Activated effector memory CD4-positive, alpha-beta T cell treated with Interleukin-2 at 50 U/mL for 16 hours (primary cell): ENCODE measurements at places on chromosomes 16 and 17.

DNA sequence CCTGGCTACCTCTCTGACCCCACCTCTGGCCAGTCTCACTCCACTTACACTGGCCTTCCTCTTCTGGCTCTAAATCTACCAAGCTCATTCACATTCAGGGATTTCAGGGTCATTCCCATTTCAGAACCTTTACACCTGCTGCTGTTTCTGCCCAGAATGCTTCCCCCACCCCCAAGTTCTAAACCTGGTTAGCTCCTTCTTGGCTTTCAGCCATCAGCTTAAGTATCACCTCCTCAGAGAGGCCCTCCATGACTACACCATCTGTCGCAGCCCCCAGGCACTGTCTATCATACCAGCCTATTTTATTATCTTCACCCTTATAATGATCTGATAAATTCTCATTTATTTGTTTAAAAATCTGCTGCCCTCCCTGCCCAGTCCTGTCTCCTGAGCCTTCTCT lies 23.3 kb upstream of the NGFR start:
- DNase-seq, result no peak

GRCh38 chr16:79264237-79265109 lies 336.1 kb downstream of the MAF start:
- DNase-seq, result no peak

DNA sequence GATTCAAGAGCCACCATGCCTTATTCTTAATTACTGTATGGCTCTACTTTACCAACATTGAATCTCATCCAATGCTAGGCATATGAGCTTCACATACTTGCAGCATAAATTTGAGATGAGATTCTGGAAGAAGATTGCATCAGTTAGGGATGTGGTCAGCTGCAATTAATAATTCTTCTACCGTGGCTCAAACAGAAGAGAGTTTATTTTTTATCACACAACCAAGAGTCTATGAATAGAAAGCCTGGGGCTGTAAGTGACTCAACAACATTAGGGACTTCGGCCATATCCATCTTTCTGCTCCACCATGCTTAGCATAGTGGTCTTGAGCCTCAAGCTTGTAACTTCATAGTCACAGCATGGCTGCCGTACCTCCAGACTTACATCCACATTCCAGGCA lies 179.4 kb upstream of the IRX6 start:
- no peak for DNase-seq

DNA sequence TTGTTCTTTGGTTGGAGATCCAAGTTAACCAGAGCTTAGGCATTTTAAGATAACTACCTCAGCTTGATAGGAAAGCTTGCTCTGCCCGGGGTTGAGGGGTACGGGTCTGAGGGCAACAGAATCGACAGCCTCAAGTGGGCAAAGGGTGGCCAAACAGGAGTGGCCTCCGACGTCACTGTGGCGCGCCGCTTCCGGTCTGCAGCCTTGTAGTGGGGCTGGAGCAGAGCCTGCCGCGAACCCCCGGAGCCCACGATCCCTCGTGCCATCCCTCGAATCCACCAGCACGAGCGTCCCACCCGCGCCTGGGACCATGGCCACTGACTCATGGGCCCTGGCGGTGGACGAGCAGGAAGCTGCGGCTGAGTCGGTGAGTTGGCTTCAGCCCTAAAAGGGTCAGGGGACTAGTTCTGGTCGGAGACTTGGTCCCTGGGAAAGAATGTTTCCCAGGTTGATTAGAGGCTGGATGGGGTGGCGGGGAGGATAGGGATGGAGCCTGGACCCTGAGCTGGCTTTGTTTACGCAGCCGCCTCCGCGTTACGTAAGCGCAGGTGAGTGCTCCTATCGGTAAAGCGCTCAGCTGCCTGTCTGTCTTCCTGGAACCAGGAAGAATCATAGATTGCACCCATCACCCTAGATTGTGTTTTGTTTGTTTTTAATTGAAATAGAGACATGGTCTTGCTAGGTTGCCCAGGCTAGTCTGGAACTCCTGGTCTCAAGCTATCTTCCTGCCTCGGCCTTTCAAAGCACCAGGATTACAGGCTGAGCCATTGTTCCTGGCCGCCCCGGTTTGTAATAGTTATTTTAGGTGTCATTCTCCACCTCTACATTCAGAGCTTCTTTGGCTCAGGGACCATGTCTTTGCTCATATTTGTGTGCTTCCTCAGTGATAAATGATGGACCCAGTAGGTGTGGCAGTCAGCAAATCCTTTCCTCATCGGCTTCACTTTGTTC lies at the start of gene DDX19B:
Gene DDX19B, plus strand, starts transcription at position 199 of the 951 bp plus-strand sequence. Its CDS starts 112 bp downstream, at position 311.
- peak; percentile 43 for DNase-seq

GRCh38 chr17:63523253-63523855 lies at the start of gene KCNH6:
KCNH6 (plus strand) TSS chr17:63523358; CDS start chr17:63523414, 56 bp downstream.
- DNase-seq, result no peak

DNA sequence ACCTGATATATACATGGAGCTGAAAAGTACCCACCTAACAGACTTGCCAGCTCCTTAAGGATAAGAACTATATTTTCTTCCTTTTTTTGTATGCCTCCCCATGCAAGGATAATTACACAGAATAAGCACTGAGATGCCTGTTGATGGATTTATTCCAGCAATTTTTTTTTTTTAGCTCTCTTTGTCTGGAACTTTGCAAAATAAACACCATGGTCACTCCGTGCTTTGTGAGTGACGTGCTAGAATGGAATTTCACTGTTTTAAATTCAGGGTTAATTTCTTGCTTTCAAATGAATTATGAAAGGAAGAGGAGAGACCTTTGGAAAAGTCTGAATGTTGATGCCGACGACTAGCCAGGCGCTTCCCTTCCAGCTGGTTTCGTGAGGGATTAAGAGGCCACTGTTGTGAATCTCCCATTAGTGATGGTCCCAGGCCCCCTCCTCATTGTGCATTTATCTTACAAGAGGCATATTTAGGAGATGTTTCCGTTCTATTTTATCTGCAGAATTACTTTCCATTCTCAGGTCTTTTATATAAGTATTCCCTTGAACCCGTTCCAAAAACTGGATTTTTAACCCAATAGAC lies 529.1 kb downstream of the WWOX start:
- no peak for DNase-seq

DNA sequence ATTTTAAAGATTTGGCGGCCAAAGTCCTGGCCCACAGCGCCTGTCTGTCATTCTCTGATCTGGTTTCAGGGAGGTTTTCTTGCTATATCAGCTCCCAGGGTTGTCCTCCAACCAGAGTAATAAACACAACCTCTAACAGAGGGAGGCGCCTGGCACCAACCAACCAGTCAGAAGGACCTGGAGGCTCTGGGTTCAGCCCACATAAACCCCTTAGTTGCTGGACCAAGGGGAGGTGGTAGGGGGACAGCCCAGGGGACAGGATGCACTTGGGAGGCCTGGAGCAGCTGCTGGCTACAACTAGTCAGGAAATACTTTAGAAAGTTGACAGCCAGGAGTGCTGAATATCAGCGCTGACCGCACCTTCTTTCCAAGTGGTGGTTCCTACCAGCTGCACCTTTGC lies 41.7 kb upstream of the CDRT4 start:
- DNase-seq, result no peak

GRCh38 chr16:28067604-28068379 lies 4.3 kb upstream of the GSG1L start:
- no peak for DNase-seq

GRCh38 chr16:63241497-63242028 lies 1205.3 kb upstream of the CDH8 start:
- no peak for DNase-seq

- DNase-seq, result no peak
Measured at GRCh38 chr17:60920107-60920506, 242.5 kb downstream of the BCAS3 start.

DNA sequence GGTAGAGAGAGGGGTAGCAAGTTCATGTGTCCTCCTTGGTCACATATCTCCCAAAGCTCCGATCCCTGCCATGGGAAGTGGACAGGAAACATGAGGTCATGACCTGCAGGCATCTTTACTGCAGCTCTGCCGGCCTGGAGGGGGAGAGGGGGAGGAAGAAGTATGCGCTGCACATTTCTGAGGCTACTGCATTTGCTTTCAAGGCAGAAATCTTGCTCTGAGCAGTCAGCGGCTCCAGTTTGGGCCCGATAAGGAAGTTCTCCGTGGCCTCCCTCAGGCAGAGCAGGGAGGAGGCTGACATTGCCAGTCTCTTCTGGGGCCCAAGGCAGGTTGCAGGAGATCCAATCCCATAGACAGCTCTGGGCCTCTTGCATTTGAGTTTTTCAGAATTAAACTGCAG lies 1.5 kb upstream of the NHERF1 start:
- DNase-seq, result no peak

DNA sequence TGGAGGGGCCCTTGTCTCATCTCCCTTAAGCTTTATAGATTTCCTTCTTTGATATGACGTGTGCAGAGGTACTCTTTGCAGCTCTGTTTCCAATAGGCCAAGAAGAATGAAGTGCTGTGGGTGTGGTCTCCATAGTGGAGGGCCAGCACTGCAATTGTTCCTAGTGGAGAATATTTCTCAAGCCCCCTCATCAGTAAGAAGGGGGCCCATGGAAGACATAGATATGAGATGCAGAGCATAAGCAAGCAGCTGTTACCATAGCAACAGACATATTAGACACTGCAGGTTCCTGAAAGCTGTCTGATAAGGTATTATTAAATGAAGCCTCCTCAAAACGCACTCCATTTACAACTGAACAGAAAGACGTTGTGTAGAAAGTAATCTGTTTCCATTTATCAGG lies 240.7 kb downstream of the ZFHX3 start:
- DNase-seq, result no peak

DNA sequence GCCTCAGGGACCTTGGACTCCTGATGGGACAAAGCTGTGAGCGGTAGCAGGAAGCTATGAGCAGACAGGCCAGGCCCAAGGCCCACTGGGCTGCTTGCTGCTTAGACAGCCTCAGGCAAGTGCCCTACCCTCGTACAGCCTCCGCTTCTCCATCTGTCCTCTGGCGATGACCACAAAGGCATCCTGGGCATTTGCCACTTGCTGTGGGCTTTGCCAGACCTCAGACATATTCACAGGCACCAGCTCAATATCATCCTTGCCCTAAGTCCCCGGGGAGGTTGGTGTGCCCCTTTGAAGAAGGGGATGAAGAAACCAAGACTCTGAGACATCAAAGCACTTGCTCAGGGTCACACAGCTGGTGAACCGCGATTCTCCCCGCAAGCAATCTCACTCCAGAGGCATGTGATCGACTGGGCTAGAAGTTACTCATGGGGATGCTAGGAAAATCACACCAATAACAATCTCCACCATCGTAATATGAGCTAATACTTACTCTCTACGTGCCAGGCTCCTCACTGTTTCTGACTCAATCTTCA lies 21.7 kb downstream of the PPL start:
- DNase-seq, result no peak

- DNase-seq, result no peak
Measured at GRCh38 chr17:28033972-28034714, 8.3 kb upstream of the NLK start.

GRCh38 chr16:72908362-72909167 lies 139.4 kb downstream of the ZFHX3 start:
- no peak for DNase-seq

GRCh38 chr16:86572041-86572521 lies 5.5 kb downstream of the FOXC2 start:
- DNase-seq, result no peak

DNA sequence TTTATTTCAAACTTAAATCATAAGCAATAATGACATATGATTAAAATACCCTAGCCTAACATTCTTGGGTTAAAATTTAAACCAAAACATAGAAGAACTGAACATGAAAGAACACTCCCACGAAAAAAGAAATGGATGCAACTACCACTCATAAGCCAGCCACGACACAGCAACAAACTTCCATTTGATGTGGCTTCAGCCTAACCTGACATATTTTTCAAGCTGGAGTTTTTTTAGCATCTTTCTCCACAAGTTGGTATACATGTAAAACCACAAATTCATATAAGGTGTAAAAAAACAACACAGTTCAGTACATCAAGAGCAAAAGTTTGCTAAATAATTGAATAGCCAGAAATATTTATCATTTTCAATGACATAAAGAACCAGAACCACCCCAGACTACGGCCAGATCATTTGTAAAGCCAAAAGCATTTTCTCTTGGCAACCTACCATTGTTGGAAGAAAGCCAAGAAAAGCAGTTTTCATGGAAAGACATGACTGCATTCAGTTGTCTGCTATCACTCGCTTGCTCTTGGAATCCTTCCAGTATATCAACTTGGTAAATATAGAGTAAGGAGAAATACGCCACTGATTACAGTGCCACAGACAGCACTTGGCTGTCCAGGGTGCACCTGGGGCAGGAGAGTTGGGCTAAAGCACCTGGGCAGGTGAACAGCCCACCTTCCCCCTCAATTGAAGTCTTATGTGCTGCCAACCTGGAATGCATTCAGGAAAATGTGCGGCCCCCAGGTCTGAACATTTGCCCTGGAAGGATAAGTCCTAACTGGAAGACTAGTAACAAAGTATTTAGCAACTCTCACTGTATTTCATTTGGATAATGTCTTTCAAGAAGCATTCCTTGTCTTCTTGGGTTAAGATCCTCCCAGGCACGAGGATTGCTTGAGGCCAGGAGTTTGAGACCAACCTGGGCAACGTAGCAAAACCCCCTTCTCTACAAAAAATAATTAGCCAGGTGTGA lies 60.5 kb downstream of the CREBBP start:
- no peak for DNase-seq

- no peak for DNase-seq
Measured at GRCh38 chr17:42329025-42329976, 41.0 kb downstream of the STAT5A start.

- DNase-seq, result no peak
Measured at GRCh38 chr17:4365628-4366326, 698 bp downstream of the UBE2G1 start.

- no peak for DNase-seq
Measured at GRCh38 chr17:63153488-63153887, 187.5 kb downstream of the TANC2 start.
